ENCODE measurements at places on chromosomes 2 and 18.

DNA sequence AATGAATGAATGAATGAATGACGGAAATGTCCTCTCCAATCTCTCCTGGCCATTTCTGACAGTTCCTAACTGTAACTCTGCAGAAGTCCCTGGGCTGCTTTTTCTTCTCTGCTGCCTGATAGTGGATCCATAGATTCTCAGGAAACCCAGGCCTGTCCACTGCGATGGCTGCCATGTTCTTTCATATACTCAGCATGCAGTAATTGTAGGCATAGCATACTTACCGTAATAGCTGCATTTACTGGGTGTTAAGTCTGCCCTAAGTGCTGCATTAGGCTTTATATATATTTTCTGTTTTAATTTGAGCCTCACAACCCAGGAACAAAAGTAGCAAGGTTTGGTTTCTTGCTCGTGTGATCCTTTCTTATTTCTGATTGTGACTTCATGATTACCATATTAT lies 122.9 kb downstream of the DCC start:
- no peak for DNase-seq

- no peak for DNase-seq
Observed at GRCh38 chr2:7525746-7526145, 608.5 kb downstream of the RNF144A start.

GRCh38 chr2:237068005-237068576 lies 17.6 kb upstream of the COPS8 start:
- no peak for DNase-seq

GRCh38 chr18:79521416-79522205 lies 125.9 kb downstream of the NFATC1 start:
- no peak for DNase-seq

GRCh38 chr18:11553098-11553940 lies 56.1 kb upstream of the SLC35G4 start:
- peak; percentile 77 for DNase-seq

DNA sequence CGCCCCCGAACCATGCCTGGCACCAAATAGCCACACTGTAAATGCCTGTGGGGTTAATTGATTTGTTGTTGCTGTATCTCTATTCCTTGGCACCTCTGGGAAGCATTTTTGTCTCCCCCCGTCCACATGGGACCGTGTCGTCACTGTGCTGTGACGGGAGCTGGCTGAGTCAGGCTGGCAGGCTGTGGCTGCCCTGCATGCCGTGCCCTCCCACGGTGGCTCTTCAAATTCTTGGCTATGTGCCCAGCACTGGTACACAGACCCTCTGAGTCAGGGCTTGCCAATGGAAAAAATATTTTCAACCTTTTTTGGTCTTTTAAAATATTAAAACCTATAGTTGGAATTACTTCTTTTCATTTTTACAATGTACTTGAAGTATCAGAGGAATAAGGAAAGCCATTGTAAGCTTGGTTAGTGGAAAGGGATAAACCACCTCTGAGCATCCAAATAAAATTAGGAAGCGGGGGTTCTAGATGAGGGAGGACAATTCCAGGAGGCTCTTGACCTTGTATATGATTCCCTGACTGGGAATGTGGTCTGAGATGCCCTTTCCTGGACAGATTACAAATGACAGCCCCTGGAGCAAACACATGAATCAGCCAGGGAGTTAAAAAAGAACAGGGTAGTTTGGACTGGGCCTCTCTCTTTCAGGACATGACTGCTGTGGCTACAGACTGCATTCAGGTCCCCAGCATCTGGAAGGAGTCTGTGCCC lies 59.4 kb downstream of the DGKD start:
- peak; percentile 74 for DNase-seq

DNA sequence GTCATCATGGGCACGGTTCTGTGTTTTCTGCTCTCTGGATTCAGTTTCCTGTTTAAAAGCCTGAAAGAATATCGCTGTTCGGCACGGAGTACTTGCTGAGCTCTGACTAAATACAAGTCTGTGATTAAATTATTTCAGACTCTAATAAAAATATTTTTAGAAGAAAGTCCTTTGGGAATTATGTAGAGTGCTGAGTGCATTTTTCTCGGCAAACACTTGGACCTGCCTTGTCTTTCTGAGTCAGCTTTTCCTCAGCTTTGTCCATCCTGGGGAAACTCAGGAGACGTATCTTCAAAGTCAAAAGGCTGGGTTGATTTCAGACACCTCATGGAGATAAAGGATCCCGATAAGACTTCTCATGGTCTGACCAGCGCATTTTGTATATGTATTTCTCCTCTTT lies 45.9 kb downstream of the IL1R2 start:
- DNase-seq = no peak

DNA sequence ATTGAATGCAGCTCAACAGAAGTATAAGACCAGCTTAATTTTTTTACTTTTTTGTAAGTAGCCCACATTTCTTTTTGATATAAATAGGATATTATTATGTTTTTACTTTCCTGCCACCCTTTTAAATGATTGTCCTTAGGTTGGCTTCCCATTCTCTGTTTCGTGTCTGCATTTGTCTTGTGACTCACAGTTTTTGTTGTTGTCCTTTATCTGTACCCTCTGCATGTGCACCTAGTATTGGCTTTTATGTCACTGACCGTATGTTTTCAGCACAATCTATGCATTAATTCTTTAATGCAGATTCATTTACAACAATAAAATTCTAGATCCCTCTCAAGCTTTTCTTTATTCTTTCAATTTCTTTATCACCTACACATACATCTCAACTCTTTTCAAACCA lies 474.2 kb upstream of the FANCL start:
- DNase-seq = no peak

Measured in SW480 (cell line).